ENCODE measurements at places on chromosomes 5 and 9. TPM values are rescaled to one million over a fixed set of nuclear protein-coding genes. Genes with fewer than 3 reads are reported as not detected.

The MELK gene
- total RNA-seq = not detected

The C1QTNF3 gene
- 4.8 TPM for total RNA-seq

The IQGAP2 gene
- 14.9 TPM for total RNA-seq

GRCh38 chr5:91727463-91727862 lies 344.3 kb upstream of the ARRDC3 start:
- no peak for DNase-seq
- no peak overlapping the region for H3K27ac ChIP-seq
- H3K4me3 ChIP-seq = no peak overlapping the region
- H3K27me3 ChIP-seq = no peaks in the 10 kb centered on the region

- peaks cover 22% of the 10 kb centered on the region for H3K4me1 ChIP-seq
- H3K27ac ChIP-seq = no peak overlapping the region
- H3K4me3 ChIP-seq = no peak overlapping the region
These were observed 35.8 kb upstream of the LCP2 start for GRCh38 chr5:170333161-170333910.

- H3K36me3 ChIP-seq = peaks cover 48% of the 10 kb centered on the region
- no peak for DNase-seq
- H3K27me3 ChIP-seq = no peaks in the 10 kb centered on the region
- no peak overlapping the region for H3K4me3 ChIP-seq
These were observed 4.7 kb downstream of the ATP6V0E1 start for GRCh38 chr5:172988276-172988675.

DNA sequence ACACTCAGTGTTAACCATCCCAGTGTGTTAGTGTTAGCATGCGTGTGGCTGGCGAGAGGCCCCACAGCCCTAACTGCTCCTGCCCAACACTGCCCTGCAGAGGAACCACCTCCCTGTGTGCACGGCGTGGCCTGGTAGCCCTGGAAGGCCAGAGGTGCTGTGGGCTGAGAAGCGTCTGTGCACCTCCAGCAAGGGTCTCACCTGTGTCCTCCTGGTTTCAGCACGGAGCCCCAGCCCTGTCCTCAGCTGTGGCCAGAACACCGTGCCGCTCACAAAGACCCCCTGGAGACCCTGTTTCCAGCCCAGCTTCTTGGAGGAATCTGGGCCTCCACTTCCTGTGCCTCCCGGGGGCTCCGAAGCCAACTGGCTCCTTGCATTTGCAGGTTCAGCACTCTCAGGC lies 56.1 kb upstream of the NRARP start:
- no peaks in the 10 kb centered on the region for H3K27me3 ChIP-seq
- H3K36me3 ChIP-seq = peaks cover 17% of the 10 kb centered on the region
- DNase-seq = no peak
- peaks cover 11% of the 10 kb centered on the region for H3K4me1 ChIP-seq
- no peak overlapping the region for H3K27ac ChIP-seq
- H3K4me3 ChIP-seq = no peak overlapping the region

- H3K36me3 ChIP-seq = peaks cover 89% of the 10 kb centered on the region
- no peak overlapping the region for H3K27ac ChIP-seq
- peaks cover 9% of the 10 kb centered on the region for H3K4me1 ChIP-seq
- no peak for DNase-seq
- no peak overlapping the region for H3K4me3 ChIP-seq
- H3K27me3 ChIP-seq = no peaks in the 10 kb centered on the region
These were observed 19.5 kb upstream of the RPL26L1 start for GRCh38 chr5:172939611-172940267.

DNA sequence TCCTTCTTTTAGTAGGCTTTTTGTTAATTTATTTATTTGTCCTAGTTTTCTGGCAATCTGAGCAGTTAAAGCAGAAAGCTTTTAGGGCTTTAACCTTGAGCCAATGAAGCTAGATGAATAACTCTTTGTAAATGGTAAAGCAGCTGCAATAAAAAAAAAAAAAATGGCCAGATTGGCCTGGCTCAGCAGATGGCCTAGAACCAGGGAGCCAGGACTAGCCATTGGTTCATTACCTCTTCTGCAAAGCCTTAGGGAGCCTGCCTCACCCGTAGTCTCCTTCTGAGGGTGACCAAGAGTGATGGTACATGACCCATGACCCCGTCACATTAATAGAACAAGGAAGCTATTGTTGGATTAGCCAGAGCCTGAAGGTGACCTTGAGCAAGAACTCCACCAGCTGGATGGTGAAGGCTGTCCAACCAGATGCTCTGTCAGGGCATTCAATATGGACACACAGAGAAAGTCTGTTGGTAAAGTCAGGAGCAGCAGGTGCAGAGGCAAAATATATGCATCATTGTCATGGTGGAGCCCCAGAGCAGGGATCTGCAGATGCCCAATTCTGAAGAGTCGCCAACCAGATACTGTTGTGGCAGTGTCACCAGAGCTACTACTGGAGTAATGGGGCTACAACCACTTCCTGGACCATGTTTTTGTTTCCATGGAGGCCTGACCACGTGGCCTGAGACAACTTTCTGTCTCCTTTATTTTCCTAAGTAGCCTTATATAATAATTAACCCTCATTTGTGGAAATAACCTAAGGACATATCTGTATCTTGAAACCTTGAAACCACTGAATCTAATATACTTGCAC lies 100.7 kb downstream of the MTX3 start:
- no peaks in the 10 kb centered on the region for H3K27me3 ChIP-seq
- no peak for DNase-seq
- H3K36me3 ChIP-seq = no peaks in the 10 kb centered on the region
- H3K4me3 ChIP-seq = no peak overlapping the region

DNA sequence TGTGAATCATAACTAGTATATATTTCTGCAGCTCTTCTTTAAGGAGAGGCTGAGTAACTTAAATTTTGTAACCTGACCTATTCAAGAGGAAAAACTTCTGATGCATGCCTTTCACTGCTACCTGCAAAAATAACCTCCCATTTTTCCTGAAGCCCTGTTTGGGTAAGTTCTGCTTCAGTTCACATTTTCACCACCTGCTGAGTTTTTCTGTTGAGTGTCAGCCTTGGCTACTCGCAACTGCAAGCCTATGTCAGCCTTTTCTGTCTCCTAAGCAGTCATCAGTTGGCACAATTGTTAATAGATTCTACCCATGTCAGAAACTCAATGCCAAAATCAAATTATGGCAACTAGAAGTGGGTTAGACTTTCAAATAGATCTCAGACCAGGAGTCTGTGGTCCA lies 8.2 kb upstream of the TNFAIP8 start:
- H3K4me3 ChIP-seq = no peak overlapping the region
- no peaks in the 10 kb centered on the region for H3K27me3 ChIP-seq
- no peak for DNase-seq
- no peaks in the 10 kb centered on the region for H3K36me3 ChIP-seq
- H3K4me1 ChIP-seq = peaks cover 8% of the 10 kb centered on the region
- no peak overlapping the region for H3K27ac ChIP-seq

DNA sequence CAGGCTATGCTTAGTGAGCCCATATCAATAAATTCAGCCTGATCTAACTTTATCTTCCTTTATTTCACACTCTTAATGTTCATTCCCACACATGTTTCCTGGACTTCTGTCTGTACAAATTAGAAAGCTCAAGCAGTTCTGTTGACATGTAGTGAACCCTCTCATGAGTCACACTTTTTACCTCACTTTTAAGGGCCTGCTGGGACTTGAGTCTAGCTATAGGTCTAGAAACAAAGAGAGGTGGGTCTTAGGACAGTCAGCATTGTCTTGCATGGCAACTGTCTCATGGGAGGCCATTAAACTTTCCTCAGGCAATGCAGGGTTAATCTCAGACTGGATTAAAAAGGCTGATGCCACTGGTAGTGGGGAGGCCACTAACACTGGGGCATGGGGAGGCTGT lies 8.6 kb upstream of the CCNH start:
- no peaks in the 10 kb centered on the region for H3K36me3 ChIP-seq
- no peak overlapping the region for H3K27ac ChIP-seq
- no peak overlapping the region for H3K4me3 ChIP-seq
- H3K4me1 ChIP-seq = no peaks in the 10 kb centered on the region
- DNase-seq = no peak

DNA sequence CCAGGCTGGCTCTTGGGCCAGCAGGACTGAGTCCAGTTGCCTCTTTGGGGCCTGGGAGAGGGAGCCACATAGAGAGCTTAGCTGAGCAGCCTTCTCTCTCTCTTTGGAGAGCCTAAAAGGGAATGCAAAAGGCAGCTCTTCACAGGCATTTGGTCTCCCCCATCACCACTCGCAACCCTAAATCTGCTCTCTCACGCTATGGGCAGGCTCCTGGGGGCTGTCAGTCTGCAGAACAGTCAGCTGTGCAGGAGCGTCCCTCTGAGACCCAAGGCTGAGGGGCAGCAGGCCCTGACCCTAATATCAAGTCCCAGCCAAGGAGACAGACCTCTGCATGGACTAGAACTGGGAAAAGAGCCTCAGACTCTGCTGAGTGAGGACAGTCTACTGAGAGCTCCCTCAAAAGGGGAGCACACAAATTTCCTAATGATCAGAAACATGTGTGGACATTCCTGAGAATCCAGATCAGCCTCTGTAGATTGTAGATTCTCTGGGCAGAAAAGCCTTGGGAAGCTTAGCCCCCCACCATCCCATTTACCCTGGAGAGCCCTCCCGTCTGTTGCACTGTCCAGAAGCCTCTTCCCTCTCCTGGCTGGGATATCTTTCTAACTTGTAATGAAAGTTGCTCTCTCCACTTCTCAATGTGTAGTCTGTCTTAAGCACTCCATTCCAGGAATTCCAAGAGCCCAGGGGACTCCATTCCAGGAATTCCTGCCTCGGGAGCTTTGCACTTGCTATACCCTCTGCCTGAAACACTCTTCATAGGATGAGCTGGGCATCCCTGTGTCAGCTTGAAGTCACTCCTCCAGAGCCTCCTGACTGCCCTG lies 79.4 kb downstream of the FAM114A2 start:
- no peaks in the 10 kb centered on the region for H3K27me3 ChIP-seq
- H3K4me1 ChIP-seq = no peaks in the 10 kb centered on the region
- no peaks in the 10 kb centered on the region for H3K36me3 ChIP-seq

- no peaks in the 10 kb centered on the region for H3K27me3 ChIP-seq
- DNase-seq = no peak
- no peaks in the 10 kb centered on the region for H3K36me3 ChIP-seq
- H3K27ac ChIP-seq = no peak overlapping the region
These were observed 61.8 kb downstream of the ELAVL2 start for GRCh38 chr9:23764219-23764618.

- no peak overlapping the region for H3K4me3 ChIP-seq
- H3K27ac ChIP-seq = no peak overlapping the region
- H3K4me1 ChIP-seq = no peaks in the 10 kb centered on the region
- H3K27me3 ChIP-seq = no peaks in the 10 kb centered on the region
These were observed 10.9 kb downstream of the LRRC70 start for GRCh38 chr5:62589504-62589903.

DNA sequence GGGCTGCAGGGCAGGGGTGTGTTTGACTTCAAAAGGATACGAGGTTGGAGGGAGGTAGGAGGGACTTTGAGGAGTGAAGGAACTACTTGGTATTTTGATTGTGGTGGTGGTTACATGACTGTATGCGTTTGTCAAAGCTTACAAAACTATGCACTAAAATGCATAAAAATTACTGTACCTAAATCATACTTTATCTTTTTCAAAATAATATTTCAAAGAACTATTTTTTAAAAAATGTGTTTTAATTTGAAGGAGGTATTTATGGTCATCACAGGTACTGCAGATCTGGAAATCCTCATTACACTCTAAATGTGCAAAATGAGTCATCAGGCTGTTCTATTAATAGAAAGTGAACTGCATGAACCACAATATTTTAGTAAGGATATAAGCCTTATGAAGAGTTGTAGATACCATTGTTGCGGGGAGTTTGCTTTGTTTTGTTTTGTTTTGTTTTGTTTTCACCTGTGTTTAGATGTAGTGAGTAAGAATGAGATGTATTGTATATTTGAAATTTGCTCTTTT lies 116.9 kb downstream of the ARRDC3 start:
- peaks cover 31% of the 10 kb centered on the region for H3K4me1 ChIP-seq
- no peak for DNase-seq
- H3K27me3 ChIP-seq = no peaks in the 10 kb centered on the region
- H3K36me3 ChIP-seq = no peaks in the 10 kb centered on the region

DNA sequence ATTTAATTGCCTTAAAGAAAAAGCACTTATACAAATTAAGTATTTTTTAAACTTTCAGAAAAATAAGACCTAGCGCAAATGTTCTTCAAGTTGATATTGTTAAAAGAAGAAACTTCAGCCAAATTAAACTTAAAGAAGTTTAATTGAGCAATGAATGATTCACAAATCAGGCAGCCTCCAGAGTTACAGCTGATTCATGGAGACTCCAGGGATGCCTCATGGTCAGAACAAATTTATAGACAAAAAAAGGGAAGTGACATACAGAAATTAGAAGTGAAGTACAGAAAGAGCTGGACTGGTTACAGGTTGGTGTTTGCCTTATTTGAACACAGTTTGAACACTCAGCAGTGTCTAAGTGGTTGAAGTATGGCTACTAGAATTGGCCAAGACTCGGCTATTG lies 60.3 kb downstream of the CDKN2A start:
- H3K4me3 ChIP-seq = no peak overlapping the region
- H3K4me1 ChIP-seq = no peaks in the 10 kb centered on the region
- DNase-seq = no peak
- H3K36me3 ChIP-seq = peaks cover 5% of the 10 kb centered on the region

- no peaks in the 10 kb centered on the region for H3K27me3 ChIP-seq
- no peaks in the 10 kb centered on the region for H3K36me3 ChIP-seq
- H3K4me3 ChIP-seq = no peak overlapping the region
- no peak overlapping the region for H3K27ac ChIP-seq
These were observed 2.0 kb upstream of the F2RL2 start for GRCh38 chr5:76625087-76625815.

DNA sequence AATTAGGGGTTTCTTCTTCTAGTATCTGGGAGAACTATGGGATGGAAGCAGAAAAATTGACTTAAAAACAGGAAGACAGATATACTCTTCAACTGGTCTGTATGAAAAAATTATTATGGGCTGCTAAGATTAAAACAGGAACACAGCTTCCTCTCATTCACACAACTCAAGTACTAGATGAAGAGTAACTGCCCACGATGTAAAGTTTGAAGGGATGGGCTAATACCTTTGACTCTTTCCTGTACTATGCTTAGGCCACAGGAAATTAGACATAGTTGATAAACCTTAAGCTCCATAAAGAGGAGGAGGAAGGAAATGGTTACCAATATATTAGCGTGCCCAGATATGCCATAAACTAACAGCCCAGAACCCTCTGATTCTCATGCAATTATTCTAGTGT lies 88.6 kb downstream of the ANKRD31 start:
- H3K27me3 ChIP-seq = no peaks in the 10 kb centered on the region
- no peaks in the 10 kb centered on the region for H3K36me3 ChIP-seq
- H3K4me1 ChIP-seq = no peaks in the 10 kb centered on the region
- no peak overlapping the region for H3K4me3 ChIP-seq
- DNase-seq = no peak
- no peak overlapping the region for H3K27ac ChIP-seq

- H3K27ac ChIP-seq = no peak overlapping the region
- H3K4me3 ChIP-seq = no peak overlapping the region
- no peaks in the 10 kb centered on the region for H3K36me3 ChIP-seq
- no peaks in the 10 kb centered on the region for H3K27me3 ChIP-seq
- no peaks in the 10 kb centered on the region for H3K4me1 ChIP-seq
These were observed 114.4 kb upstream of the DMRTA1 start for GRCh38 chr9:22332202-22332601.

All from esophagus muscularis mucosa (tissue), 4 donors.